ENCODE measurements at places on chromosomes 12 and 14.
A peak's percentile ranks its signal among the peaks of the same experiment; 100 is the strongest.

- no peak for DNase-seq
These were observed 21.2 kb downstream of the TAS2R50 start for GRCh38 chr12:10965476-10965875.

GRCh38 chr12:120085920-120086645, 30.5 kb downstream of the RAB35 start:
- no peak for DNase-seq

DNA sequence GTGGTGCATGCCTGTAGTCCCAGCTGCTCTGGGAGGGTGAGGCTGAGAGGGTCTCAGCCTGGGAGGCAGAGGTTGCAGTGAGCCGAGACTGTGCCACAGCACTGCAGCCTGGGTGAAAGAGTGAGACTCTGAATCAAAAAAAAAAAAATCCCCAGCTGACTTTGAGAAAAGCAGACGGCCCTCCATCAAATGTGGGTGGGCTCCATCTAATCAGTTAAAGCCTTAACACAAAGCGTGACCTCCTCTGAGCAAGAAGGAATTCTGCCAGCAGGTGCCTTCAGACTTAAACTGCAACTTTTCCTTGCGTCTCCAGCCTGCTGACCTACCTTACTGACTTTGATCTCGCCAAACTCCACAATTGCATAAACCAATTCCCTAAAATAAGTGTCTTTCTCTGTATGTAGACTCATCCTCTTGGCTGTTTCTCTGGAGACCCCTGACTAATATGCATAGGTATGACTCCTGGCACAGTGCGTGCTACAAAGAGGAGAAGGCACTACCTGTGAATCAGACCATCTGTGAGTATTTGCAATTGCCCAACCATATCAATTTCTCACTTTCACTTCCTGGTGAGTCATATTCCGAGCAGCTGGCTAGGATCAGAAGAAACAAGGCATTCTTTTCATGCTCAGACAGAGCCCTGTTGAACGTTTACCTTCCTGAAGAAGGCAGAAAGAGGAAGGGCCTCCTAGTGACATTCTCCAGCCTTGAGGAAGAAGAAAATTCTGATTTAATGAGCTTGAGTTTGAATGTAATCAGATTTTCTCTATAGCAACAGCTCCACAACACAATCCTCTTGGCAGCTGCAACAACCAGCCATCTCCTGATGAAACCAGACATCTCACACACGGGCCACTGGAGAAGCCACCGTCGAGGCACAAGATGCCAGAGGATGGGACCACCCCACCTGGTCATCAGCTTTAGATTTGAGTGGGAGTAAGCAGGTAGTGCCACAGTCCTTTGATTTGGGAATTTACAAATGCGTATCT, 54.3 kb downstream of the CLMN start:
- DNase-seq: peak; percentile 100

- no peak for DNase-seq
These were observed 50.6 kb downstream of the TSPAN11 start for GRCh38 chr12:30977124-30977523.

DNA sequence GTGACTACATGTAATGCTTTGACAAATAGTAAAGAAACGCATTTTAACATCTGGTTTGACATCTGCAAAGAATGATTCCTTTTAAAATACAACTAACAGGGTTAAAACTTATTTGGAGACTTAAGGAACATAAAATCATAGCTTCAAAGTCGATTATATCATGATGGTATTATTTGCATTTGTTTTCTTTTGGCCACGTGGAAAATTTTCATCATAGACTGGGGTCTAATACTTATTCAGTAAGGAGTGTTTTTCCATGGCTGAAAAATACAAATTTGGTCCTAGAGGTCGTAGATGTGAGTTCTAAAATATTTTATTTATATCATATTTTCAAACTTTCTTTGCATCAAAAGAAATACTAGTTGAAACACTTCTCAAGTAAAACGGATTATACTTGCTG, 31.5 kb upstream of the LMNTD1 start:
- no peak for DNase-seq

- no peak for DNase-seq
These were observed 16.6 kb upstream of the MCRS1 start for GRCh38 chr12:49584591-49584990.

DNA sequence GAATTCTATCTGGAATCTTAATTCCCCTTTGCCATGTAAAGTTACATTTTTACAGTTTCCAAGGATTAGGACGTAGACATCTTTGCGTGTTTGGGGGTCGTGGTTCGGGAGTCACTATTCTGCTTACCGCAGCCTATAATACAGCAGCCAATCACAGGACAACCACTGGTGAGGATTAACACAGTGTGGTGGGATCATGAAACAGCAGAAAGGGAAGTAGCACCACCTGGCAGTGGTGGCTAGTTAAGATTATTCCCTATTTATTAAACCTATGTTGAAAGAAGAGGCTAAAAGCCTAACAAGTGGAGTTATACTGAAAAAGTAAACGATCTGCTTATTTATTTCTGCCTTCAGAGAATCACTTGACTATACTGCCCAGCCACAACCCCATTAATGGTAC, 71.7 kb downstream of the IPO8 start:
- no peak for DNase-seq

GRCh38 chr14:94728950-94729349, 41.0 kb downstream of the GSC start:
- DNase-seq: no peak

- no peak for DNase-seq
These were observed 41.3 kb downstream of the EGLN3 start for GRCh38 chr14:33909380-33910084.

DNA sequence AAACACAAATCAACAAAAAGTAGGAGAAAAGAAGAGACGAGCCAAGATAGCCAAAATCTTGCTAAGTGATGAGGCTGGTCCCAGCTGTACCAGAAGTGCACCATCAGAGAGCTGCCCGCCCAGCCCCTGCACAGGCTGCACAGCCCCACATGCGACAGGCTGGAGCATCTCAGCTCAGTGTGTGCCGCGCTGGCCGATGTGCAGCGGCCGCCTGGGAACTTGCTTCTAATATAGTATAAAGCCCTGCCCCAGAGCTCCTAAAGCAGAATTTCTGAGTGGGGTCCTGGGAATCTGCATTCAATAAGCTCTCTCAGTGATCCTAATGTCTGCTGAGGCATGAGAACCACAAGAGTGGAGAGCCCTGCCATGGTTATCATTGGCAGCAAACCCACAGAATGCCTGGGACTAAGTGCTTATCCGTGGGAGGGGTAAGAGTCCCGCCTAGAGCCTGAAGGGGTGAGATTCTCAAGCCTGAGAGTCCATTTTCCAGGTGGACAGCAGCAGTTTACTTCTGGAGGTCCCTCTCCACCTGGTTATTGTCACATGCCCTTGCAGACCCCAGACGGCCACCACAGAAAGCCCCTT, 171.6 kb downstream of the DPF3 start:
- no peak for DNase-seq

- no peak for DNase-seq
These were observed 29.5 kb downstream of the SPPL3 start for GRCh38 chr12:120874547-120875245.

DNA sequence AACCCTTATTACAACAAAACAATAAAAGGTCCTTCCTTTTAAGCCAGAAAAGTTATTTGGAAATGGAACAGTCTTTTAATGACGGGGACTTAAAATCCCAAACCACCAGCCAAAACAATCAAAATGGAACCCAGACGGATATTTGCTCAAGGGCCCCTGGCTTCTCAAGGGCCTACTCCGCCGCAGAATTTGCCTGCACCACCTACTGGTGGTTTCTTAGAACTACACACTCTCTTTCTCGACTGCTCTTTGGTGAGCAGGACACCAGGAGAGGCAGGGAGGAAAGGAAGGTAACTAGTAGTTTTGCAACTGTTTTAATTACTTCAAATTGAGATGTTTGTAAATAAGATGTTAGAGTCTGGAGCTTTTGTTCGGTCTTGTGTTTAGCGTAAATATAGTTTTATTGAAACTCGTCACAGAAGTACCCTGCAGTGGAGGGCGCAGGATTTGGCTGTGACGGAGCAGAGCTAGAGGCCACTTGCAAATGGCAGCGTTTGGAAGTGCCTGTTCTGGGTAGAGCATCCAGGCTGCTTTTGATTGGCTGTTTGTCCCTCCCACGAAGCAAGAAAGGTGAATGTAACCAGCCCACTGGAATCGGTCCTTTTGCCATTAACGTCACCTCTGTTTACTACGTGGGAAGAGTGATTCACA, 238.5 kb downstream of the CACNA1C start:
- peak; percentile 14 for DNase-seq

- DNase-seq: no peak
These were observed 151.1 kb downstream of the PPM1H start for GRCh38 chr12:62783881-62784280.

DNA sequence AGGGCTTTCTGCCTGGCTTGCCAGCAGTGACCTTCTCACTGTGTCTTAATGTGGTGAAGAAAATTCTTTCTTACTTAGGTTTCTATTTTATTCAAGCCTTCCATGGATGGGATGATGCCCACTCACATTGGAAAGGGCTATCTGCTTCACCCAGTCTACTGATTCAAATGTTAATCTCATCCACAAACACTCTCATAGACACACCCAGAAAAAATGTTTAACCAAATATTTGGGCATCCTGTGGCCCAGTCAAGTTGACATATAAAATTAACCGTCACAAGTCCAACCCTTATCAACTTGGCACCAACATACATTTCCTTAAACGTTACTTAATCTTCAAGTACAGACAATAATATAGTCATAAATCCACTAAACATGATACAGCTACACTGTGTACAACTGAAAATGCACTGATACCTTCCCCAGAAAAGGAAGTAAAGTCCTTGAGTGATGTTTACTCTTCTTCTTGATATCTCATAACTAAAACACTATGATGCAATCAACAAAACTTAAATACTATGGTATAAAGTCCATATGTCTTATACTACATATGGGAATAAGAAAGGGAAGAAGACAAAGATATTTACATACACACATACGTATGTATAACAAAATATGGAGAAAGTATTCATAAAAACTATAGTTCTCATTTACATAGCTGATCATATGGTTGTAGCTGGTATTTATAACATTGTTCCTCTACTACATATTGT, 394.7 kb upstream of the NOVA1 start:
- DNase-seq: no peak
